ENCODE measurements at places on chromosomes 2 and 18.

DNA sequence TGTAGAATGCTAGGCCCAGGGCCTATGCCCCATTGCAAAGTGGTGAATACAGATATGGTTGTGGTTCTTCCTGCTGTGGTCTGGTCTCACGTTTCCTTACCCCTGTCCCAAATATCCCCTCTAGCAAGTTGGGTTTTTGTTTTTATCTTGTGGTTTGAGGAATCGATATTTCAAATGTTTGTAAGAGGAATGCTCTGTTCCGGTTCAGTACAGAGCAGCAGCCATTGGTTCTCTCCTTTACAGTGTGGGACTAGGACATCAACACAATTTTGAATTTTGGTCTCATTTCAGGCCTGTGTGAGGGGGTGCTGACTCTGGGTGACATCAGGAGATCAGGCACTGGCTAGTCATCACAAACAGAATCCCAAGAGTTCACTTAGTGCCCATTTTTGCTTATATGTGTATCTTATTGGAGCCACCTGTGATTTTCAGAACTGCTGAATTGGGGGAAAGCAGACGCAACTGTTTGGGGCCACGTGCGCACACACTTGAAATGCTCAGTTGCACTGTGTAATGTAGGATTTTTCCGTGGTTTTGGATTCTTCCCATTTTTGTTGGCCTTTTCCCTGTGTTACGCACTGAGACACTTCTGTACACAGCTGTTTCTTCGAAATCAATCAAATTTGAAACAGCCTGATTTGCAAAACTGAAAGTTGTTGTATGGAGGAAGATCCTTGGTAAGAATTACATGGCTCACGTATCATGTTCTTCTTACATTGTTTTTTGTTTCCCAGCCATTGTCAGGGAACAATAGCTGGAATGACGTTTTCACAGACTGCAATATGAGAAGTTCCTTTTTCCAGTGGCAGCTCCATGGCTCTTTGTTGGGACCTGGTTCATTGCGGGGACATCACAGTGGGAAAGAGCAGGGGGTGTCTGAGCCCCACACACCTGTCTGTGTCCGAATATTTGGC lies 8.6 kb downstream of the SH3BP4 start:
- H3K27ac ChIP-seq = no peak overlapping the region
- H3K4me1 ChIP-seq = peaks cover 19% of the 10 kb centered on the region
- DNase-seq = no peak

DNA sequence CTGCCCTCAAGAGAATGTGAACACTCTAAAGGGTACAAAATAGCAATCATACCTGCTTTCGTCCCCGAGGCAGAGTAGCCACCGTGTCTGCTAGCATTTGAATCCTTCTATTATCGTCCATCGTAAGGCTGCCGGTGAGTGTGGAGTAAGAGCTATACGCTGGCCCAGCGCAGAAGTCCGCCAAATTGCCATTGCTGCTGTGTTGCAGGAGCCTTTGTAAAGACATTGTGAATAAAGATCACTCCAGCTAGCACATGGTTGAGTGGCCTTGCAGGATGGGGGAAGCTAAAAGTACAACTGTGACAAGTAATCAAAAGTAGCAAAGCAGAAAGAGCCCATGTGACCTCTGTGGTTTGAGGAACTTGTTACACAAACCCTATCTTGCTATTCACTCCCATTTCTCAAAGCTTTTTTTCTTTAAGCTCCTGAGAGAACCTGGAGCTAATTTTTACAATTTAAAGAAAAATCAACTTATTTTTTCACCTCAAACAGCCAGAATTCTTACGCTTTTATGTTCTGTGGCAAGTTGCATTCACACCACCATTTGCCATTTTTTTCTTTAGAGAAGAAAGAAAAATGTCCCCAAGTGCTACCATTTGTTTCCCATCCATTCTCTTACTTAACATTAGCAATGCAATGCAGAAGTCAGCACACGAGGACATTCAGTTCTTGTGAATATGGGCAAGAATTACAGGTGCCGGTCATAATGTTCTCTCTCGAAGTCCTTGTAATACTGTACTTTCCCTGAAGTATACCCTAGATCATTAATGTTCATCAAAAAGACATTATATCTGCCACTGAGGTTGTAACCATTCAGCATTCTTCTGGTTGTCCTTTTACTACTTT lies at the start of gene CYTIP:
Gene CYTIP (minus strand): TSS at position 295 of the 846 bp plus-strand sequence. CDS start 69 bp downstream, at position 226.
- DNase-seq = no peak
- H3K27ac ChIP-seq = no peak within 1 kb of the TSS
- no peak within 1 kb of the TSS for H3K4me3 ChIP-seq
- no peaks in the 10 kb centered on the region for H3K36me3 ChIP-seq

GRCh38 chr2:231335591-231335990 lies 59.9 kb upstream of the B3GNT7 start:
- no peaks in the 10 kb centered on the region for H3K36me3 ChIP-seq
- no peaks in the 10 kb centered on the region for H3K27me3 ChIP-seq
- no peak overlapping the region for H3K27ac ChIP-seq
- H3K4me1 ChIP-seq = no peaks in the 10 kb centered on the region
- no peak for DNase-seq

- DNase-seq = no peak
- H3K4me3 ChIP-seq = no peak overlapping the region
- H3K4me1 ChIP-seq = peaks cover 20% of the 10 kb centered on the region
- H3K27me3 ChIP-seq = peaks cover 6% of the 10 kb centered on the region
- H3K27ac ChIP-seq = no peak overlapping the region
These were observed 10.6 kb downstream of the SPEG start for GRCh38 chr2:219445220-219445640.

- no peak for DNase-seq
- no peak overlapping the region for H3K4me3 ChIP-seq
- no peak overlapping the region for H3K27ac ChIP-seq
- no peaks in the 10 kb centered on the region for H3K36me3 ChIP-seq
- H3K27me3 ChIP-seq = peaks cover 4% of the 10 kb centered on the region
These were observed 473.9 kb upstream of the HS6ST1 start for GRCh38 chr2:128792476-128793054.

DNA sequence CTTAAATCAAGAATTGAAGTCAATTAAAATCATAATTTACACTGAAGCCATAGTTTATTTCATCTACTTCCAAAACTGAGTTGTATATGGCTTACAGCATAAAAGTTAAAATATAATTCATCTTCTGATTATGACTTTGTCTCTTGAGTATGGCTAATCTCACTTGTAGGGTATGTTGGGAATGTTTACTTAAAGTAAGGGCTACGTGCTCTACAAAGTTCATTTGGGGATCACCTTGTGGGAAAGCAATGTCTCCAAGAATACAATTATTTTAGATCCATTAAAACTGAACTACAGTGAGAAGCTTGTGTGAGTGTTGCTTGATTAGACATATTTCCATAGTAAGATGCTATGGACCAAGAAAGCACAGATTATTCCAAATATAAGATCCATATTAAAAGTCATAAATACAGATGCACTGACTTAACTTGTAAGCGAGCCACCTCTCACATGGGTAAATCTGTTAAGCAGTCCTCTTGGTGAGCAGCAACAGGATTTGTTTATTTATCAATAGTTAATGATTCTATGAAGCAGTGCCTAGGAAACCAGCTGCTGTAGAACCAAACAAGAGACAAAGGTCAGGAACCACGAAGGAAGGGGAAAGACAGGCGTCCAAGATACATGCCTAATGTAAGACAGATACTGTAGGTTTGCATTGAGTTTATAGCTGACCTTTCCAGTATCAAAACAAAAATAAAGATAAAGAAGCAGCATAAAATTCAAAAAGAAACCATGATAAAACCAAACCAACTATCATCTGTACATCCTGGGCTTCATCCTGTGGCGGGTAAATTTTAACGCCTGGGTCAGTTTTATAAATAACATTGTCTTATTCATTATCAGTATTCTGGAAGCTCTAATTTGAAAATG lies 24.8 kb downstream of the DSG4 start:
- DNase-seq = no peak
- no peaks in the 10 kb centered on the region for H3K36me3 ChIP-seq
- H3K4me1 ChIP-seq = no peaks in the 10 kb centered on the region
- no peaks in the 10 kb centered on the region for H3K27me3 ChIP-seq

GRCh38 chr18:79532313-79533007 lies 136.7 kb downstream of the NFATC1 start:
- no peaks in the 10 kb centered on the region for H3K27me3 ChIP-seq
- H3K36me3 ChIP-seq = no peaks in the 10 kb centered on the region
- no peak overlapping the region for H3K27ac ChIP-seq
- no peaks in the 10 kb centered on the region for H3K4me1 ChIP-seq
- DNase-seq = no peak
- H3K4me3 ChIP-seq = no peak overlapping the region

- H3K27ac ChIP-seq = no peak overlapping the region
- H3K27me3 ChIP-seq = no peaks in the 10 kb centered on the region
- DNase-seq = no peak
- H3K36me3 ChIP-seq = no peaks in the 10 kb centered on the region
These were observed 48.8 kb upstream of the KCNE4 start for GRCh38 chr2:223003191-223003590.

- H3K4me1 ChIP-seq = peaks cover 7% of the 10 kb centered on the region
- no peak for DNase-seq
- no peaks in the 10 kb centered on the region for H3K27me3 ChIP-seq
- no peaks in the 10 kb centered on the region for H3K36me3 ChIP-seq
- no peak overlapping the region for H3K27ac ChIP-seq
These were observed 62.2 kb downstream of the RPL37A start for GRCh38 chr2:216560838-216561270.

DNA sequence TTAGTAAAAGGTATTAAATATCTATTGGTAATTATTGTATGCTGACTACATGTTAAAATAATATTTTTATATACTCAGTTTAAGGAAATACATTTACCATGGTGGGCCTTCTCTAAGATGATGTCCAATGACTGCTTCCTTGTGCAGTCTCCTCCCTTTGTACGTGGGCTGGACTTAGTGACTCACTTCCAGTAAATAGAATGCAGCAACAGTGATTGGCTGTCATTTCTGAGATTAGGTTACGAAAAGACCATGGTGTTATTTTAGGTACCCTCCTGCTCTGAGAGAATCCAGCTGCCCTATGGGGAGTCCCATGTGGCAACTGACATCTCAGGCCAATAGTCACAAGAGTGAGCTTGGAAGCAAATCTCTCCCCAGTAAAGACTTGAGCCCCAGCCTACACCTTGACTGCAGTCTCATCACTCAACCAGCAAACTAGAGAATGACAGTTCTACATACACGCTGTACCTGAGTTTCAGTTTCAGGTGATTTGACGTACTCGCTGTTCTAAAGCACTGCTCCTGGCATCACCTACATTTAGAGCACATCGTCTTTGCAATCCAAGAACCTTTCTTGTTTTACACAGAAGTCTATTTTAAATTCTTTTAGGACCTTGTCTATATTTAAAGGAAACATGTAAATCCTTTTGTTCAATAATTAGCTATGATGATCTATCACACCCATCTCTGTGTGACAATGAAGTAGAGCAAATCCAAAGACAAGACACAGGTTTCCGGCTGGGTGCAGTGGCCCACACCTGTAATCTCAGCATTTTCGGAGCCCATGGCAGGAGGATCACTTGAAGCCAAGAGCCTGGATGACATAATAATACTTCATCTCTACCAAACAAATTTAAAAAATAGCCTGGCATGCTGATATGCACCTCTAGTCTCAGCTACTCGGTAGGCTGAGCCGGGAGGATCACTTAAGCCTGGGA lies 87.2 kb downstream of the COBLL1 start:
- no peak for DNase-seq
- H3K36me3 ChIP-seq = no peaks in the 10 kb centered on the region
- no peaks in the 10 kb centered on the region for H3K4me1 ChIP-seq
- no peak overlapping the region for H3K4me3 ChIP-seq
- H3K27me3 ChIP-seq = no peaks in the 10 kb centered on the region

GRCh38 chr2:23506531-23507266 lies 121.7 kb downstream of the KLHL29 start:
- no peaks in the 10 kb centered on the region for H3K27me3 ChIP-seq
- no peak overlapping the region for H3K4me3 ChIP-seq
- H3K4me1 ChIP-seq = no peaks in the 10 kb centered on the region
- no peak for DNase-seq
- no peaks in the 10 kb centered on the region for H3K36me3 ChIP-seq

DNA sequence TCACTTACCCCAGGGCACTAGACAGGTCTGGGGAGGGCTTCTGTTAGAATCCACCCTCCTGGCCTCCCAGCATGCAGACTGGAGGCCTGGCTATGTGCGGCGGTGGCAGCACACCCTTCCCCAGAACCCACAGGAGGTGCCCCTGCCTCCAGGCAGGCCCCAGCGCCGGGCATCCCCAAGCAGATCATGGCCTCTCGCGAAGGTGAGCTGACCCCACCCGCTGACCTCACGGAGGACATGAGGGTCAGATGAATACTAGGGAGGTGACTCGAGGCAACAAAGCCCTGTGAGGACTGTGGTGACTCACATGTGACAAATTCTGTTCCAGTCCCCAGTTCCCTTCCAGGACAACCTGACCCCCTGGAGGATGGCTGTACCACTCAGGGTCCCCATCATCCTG lies 1.9 kb downstream of the MAB21L4 start:
- no peaks in the 10 kb centered on the region for H3K36me3 ChIP-seq
- no peaks in the 10 kb centered on the region for H3K4me1 ChIP-seq
- H3K27ac ChIP-seq = no peak overlapping the region
- DNase-seq = no peak
- no peaks in the 10 kb centered on the region for H3K27me3 ChIP-seq

GRCh38 chr18:48085781-48086487 lies 155.5 kb upstream of the SMAD2 start:
- no peak overlapping the region for H3K27ac ChIP-seq
- H3K36me3 ChIP-seq = no peaks in the 10 kb centered on the region
- no peak for DNase-seq
- no peaks in the 10 kb centered on the region for H3K27me3 ChIP-seq
- no peaks in the 10 kb centered on the region for H3K4me1 ChIP-seq

DNA sequence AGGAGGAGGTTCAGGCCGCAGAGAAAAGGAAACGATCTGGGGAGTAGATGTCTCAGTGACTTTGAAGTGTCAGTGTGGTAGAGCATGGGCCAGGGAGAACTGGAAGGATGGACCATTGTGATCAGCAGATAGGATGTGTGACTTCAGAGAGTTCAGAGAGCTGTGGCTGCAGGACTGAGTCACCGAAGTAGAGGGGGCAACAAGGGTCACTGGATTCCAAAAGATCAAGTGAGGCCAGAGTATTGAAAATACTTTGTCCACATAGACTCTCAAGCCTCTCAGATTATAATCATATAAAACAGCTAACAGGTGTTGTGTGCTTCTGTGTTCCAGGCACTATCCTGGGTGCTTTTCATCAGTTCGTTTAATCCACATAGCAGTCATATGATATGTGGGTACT lies 99.4 kb downstream of the CRIM1 start:
- DNase-seq = no peak
- no peaks in the 10 kb centered on the region for H3K27me3 ChIP-seq
- no peaks in the 10 kb centered on the region for H3K36me3 ChIP-seq

GRCh38 chr2:158500333-158500732 lies 43.6 kb downstream of the PKP4 start:
- H3K36me3 ChIP-seq = no peaks in the 10 kb centered on the region
- no peak overlapping the region for H3K27ac ChIP-seq
- DNase-seq = no peak
- H3K4me3 ChIP-seq = no peak overlapping the region

DNA sequence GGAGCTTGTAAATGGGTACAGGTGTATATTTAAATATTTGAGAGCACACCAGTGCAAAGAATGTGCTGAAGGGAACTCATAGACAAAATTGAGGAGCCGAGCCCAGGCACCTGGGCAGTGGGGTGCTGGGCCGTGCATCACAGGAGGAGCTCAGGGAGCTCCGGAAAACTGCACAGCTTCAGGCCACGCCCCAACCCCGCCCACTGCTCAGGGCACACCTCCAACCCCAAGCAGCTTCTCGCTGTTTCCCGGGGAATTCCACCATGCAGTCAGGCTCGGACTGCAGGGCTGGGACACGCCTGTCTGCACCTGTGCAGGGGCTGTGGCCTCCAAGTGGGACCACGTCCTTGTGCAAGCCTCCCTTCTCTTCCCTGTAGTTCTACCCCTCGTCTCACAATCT lies 243.0 kb downstream of the HDAC4 start:
- H3K4me3 ChIP-seq = no peak overlapping the region
- H3K27ac ChIP-seq = no peak overlapping the region
- no peaks in the 10 kb centered on the region for H3K4me1 ChIP-seq
- H3K27me3 ChIP-seq = no peaks in the 10 kb centered on the region
- peaks cover 7% of the 10 kb centered on the region for H3K36me3 ChIP-seq
- no peak for DNase-seq

Measured in H1 (cell line).